Kasumi-1 (cell line): ENCODE measurements at places on chromosomes 7 and 10.
A peak's percentile ranks its signal among the peaks of the same experiment; 100 is the strongest.

- DNase-seq: no peak
These were observed 97.1 kb downstream of the VOPP1 start for GRCh38 chr7:55474944-55475854.

GRCh38 chr7:133364959-133365690, 112.2 kb downstream of the EXOC4 start:
- DNase-seq: peak; percentile 35

GRCh38 chr7:135257-135653, 57.1 kb upstream of the FAM20C start:
- DNase-seq: no peak

DNA sequence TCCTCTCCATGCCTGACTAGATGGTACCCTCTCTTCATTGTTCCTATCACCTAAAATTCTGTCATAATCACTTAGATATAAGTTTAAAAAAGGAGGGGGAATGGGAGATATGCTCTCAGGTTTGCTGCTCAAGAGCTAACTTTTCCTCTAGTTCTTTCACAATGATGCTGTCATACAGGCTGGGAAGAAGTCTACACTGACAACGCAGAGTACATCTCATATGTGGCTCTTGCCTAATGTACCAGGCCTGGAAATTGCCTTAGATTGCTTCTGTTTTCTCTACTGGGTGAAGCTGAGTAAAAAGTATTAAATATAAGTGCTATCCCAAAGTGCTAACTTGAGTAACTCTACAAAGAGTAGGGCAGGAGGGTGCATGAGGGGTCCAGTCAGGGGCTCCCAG, 43.8 kb upstream of the BET1 start:
- no peak for DNase-seq

DNA sequence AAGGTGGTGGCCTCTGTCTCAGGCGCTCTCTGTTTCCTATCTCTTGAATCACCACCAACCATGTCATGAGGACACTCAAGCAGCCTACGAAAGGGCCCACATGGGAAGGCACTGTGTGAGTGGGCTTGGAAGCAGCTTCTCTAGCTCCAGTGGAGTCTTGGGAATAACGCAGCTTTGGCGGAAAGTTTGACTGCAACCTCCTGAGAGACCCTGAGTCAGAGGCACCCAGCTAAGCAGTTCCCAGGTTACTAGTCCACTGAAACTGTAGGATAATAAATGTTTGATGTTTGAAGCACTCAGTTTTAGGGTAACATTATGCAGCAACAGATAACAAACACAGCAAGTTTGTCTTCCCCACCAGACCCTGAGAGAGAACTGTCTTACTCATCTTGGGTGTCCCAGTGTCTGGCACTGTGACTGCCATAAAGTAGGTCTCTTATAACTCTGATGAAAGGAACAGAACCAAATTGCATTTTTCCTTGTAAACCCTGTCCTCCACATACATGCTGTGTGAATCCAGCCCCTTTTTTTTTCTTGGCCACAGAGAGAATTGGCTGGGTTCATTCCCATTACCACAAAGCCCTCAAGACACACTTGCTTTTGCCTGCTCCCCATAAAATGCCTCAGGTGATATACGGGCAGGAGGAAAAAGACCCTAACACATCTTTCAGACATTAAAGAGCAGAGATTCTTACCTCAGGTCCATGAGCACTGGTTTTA, 185.5 kb downstream of the ZNF365 start:
- DNase-seq: no peak

- DNase-seq: no peak
These were observed 19.8 kb upstream of the ALOX5 start for GRCh38 chr10:45354261-45354660.

GRCh38 chr7:120792861-120793130, 65.1 kb downstream of the TSPAN12 start:
- DNase-seq: no peak

GRCh38 chr10:5606864-5607263, 59.5 kb downstream of the ASB13 start:
- no peak for DNase-seq

DNA sequence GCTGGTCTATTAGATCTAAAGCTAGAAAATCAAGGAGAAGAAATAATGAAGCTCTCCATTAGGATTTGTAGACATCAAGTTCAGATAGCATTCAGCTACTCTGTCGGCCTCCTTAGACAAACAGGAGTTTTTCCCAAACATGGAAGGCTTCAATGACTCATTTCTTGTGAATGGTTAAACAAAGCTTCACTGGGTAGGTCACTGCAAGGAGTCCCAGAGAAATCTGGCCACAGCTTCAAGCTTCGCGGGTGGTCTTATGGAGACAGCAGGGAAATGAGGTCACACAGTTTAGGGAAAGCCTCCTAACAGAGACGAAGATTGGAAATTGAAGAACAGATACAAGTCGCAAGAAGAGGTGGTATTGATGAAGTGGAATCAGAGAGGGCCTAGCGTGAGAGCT, 22.6 kb upstream of the LRRC72 start:
- DNase-seq: no peak

GRCh38 chr7:2255145-2256139, 13.4 kb downstream of the NUDT1 start:
- DNase-seq: no peak

DNA sequence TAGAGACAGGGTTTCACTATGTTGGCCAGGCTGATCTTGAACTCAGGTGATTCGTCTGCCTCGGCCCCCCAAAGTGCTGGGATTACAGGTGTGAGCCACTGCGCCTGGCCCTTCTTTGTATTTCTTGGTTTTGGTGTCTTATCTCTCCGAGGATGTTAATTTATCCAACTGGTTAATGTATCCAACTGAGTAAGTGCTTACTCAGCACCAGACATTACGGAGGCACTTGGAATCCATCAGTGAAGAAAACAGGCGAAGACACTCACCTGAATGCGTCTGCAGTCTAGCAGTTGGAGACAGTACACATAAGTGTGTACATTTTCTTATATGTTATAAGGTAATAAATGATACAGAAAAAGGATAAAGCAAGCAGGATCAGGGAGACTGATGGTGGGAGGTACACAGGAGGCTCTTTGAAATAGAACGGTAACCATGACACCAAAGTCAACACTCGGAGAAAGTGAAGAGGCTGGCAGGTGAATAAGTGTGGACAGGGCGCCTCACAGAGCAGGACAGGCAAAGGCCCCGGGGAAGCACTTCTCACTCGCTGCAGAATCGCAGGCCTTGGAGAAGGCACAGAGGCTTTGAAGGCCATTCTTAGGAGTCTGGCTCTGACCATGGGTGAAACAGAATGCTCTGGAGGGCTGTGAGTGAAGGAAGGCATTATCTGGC, 73.1 kb downstream of the LANCL2 start:
- no peak for DNase-seq

DNA sequence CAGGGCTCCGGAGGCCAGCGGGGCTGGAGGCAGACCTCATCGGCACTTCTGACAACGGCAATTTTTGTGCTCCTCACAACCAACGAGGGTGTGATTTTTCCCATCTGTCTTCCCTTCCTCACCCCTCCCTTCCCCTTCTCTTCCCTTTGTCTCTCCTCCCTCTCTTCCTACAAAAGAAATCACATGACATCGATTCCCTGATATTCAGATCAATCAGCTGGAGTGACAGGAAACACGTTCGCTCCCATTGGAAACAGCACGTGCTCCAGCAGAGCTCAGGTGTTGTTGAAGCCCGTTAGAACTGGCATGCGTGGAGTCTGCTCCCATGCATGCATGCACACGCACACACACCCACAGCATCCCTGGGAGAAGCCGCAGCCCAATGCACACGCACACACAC, 222.4 kb downstream of the PTPRN2 start:
- no peak for DNase-seq

- DNase-seq: no peak
These were observed 218.8 kb upstream of the TMEM229A start for GRCh38 chr7:124251636-124252035.

DNA sequence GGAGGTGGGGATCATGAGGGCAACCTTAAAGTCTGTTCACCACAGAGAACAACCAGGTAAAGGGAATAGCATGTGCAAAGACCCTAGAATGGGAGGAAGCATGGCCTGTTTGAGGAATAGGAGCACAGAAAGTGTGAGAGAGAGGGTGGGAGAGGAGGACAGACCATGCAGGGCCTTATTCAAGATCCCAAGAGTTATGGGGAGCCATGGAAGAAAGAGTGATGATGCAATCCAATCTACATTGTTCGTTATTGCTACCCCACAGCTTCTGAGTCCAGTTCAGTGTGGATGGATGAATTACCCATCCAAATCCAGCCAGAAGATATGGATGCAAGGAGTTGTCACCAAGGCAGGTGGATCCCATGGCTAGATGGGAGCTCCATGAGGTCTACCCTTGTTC, 7.8 kb upstream of the EIF4EBP2 start:
- DNase-seq: no peak

DNA sequence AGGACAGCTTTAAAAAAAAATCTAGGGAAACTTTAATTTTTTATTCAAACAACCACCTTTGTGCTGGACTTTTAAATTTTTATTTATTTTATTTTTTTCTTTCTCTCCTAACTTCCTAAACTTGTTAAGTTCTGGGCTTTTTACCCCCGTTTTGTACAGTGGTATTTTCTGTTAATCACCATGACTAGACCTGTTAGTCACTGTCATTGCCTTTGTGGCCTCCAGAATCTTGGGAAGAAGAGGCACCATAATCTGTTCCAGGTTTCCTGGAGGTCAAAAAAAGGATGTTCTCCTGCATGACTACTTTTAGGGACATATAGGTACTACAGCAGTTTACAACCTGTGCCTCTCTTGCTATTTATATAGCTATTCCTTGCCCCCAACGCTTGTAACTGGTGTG, 31.1 kb upstream of the DDX50 start:
- DNase-seq: no peak

DNA sequence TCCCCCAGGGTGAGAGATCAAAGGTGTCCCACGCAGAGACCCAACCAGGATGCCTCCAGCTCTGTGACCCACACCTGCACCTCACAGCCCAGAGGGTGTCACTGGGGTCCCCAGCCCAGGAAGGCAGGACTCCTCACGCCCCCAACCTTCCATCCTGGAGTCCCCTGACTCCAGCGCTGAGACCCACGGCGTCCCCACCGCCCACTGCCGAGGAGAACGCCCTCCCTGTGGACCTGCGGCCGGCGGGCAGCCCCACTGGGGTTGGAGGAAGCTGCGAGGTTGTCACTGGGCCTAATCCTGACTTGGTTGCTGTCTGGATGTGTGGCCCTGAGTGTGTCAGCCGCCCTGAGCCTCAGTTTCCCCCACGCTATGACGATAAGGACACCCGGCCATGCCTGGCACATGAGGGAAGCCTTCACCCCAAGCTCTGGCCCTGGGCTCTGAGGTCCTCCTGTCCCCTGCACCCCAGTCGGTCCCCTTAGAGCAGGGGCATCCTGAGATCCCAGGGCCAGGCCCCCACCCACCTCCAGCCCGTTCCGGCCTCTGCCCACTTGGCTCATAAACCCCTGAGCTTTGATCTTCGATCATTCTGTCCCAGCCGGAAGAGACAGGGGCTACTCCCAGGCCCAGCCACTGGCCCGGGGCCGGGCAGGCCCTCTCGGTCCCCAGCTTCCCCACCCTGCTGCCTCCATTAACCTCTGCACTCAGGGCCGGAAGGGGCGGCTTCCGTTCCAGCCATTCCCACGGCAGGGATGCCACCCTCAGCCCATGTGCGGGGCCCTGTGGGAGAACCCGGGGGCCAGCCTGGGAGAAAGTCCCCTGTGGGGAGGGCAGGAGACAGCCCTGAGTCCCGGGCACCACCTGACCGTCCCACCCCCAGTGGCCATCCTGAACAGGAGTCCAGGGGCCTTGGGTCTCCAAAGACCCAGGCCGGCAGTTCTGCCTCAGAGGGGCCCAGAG, 113.2 kb downstream of the MICALL2 start:
- DNase-seq: no peak

DNA sequence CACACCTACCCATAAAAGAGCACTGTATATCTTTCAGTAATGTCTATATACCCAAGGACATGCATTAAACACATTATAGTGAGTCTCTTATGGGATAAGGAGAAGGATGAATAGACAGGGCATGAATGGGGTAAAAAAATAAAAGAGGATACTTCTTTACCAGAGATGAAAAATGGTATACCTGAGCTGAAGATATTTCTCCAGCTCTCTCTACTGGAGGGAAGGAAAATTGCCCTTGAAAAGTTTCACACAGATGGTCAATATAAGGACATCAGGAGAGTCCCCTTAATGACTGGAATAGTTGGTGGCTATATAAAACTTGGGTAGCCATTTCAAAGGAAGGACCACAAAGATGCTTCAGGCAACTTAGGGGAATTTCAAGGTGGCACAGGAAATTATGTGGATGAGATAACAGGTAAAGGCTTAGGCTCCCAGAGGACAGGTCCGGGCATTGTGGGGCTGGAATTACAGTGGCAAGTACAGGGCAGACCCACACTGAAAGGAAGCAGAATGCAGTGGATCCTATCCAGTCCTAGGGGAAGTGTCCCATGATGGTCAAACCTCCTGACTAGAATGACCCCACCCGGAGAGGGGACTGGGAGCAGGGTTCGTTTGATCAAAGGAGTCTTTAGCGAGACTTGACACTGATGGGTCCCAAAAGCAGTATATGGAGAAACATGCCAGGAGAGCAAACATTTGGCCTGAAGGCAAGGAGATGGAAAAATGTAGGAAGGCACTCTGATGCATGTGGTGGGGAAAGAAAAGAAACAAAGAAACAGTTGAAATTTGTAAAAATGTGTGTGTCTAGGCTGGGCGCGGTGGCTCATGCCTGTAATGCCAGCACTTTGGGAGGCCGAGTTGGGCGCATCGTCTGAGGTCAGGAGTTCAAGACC, 35.6 kb downstream of the PLAU start:
- DNase-seq: no peak

DNA sequence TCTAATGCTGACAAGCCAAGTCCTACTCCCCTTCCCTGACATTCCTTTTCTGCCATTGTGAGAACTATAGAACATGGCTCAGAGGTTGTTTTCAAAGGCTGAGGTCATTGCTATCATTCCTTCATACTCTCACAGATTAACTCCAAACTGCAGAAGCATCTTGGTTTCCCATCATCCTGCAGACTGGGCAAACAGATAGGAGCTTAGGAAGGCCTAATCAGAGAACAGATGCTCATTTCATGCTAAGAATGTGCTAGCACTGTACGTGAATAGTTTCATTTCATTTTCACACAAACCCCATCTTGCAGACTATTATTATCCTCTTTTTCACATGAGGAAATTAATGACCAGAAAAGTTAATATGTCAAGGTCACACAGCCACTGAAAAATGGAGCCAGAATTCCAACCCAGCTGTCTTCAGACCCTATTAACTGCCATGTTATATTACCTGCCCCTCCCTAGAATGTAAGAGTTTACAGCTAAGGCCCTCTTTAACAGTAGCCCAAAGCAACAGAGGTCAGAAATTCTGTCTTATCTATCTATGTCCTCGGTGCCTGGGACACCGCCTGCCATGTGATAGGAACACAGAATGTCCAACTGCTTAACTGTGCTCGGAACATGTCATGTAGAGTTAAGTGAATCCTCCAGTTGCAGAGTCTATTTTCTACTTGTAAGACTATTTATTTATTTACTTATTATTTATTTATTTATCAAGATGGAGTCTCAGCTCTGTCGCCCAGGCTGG, 2.9 kb upstream of the LCOR start:
- DNase-seq: no peak

DNA sequence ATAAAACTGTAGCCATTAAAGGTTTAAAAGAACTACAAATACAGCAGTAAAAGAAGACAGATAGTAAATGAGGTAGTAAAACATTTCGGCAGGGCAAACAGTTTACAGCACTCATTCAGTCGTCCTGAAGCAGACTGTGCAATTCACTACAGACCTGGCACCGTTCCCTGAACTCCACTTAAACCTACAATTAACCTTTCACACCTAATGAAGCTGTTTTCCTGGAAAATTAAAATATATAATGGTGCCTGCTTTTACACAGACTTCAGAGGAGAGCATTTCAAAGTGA, 335.3 kb downstream of the GFRA1 start:
- no peak for DNase-seq
